ENCODE measurements at places on chromosomes 6 and 20. TPM values are rescaled to one million over a fixed set of nuclear protein-coding genes. Genes with fewer than 3 reads are reported as not detected.

- DNase-seq: no peak
These were observed 31.6 kb downstream of the SAMD5 start for GRCh38 chr6:147540075-147540474.

GRCh38 chr6:2360716-2361115 lies 115.3 kb upstream of the GMDS start:
- no peak for DNase-seq

DNA sequence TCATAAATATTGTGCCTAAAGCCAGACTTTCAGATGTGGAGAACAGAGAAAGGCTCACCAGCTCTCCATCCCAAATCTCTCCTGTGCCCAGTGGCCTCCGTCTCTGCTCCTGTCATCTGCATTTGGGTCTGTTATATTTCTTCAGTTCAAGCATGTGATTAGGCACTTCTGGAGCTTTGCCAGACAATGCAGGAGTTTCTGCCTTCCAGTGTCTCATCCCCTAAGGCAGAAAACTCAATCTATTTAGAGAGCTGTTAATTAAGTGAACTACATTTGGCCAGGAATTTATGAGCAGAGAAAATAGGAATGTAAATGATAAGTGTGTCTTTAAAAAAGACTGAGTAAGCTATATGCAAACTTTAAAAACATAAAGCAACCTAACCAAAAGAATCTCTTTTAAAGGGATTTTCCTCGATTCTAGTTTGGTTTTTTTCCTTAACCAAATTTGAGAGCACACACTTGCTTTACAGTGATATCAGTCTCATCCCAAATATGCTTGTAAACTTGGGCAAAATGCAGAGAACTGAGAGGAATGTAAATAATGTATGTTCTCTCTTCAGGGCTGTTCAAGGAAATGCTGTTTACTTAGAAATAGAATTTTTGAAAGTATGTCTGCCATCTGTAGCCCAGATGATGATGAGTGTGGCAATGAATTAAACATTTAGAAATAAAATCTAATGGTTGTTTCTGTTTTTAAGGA lies 113.9 kb downstream of the ELOVL4 start:
- DNase-seq: peak; percentile 20

DNA sequence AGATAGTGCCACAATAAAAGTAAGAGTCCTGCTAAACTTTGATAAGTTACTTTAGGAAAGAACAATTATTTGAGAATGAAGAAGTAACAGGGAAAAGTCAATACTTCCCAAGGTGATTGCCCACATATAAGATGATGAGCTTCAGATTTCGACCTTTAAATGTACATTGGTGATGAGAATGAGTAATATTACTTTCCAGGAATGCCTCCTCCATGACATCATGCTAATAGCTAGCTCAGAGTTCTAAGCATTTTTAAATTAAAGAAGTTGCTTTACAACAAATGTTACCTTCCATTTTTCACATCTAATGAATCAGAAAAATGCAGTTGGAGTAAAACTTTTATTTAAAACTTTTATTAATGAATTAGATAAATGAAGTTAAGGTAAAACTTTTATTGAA lies 22.5 kb upstream of the OPN5 start:
- DNase-seq: peak; percentile 14

- DNase-seq: no peak
These were observed 143.9 kb upstream of the FOXA2 start for GRCh38 chr20:22728146-22728745.

DNA sequence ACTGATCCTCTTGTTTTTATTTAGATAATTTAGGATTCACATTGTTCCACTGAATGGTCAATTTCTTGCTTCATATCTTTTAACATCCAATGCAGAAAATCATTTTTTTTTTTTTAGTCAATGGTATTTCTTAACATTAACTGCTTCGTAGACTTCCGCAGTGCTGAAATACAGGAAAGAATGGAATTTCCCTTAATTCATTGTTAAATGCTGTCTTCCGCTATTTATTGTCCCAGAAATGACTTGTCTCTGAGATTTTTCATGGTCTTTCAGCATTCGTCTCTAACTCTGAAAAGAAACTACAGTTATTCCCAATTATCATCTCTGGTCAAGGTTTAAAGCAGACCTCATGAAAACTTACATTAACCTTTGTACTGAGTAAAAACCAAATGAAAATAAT lies 1029.1 kb upstream of the MANEA start:
- DNase-seq: no peak

DNA sequence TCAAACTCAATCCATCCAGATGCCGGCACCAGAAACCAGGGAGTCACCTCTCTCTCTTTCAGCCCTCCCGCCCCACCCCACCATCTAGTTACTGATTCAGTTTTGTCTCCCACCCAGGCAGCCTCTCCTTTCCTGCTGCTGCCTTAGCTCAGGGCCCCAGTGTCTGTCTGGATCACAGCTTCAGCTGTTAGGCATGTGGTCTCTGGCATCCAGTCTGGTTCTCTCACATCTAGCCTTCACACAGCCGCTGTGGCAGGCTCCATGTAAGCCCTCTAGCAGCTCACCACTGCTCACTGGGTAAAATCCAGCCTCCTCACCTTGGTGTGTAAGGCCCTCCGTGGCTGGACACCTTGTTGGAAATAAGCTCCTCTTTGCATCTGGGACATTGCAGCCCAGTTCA lies 21.3 kb downstream of the AARS2 start:
- no peak for DNase-seq

DNA sequence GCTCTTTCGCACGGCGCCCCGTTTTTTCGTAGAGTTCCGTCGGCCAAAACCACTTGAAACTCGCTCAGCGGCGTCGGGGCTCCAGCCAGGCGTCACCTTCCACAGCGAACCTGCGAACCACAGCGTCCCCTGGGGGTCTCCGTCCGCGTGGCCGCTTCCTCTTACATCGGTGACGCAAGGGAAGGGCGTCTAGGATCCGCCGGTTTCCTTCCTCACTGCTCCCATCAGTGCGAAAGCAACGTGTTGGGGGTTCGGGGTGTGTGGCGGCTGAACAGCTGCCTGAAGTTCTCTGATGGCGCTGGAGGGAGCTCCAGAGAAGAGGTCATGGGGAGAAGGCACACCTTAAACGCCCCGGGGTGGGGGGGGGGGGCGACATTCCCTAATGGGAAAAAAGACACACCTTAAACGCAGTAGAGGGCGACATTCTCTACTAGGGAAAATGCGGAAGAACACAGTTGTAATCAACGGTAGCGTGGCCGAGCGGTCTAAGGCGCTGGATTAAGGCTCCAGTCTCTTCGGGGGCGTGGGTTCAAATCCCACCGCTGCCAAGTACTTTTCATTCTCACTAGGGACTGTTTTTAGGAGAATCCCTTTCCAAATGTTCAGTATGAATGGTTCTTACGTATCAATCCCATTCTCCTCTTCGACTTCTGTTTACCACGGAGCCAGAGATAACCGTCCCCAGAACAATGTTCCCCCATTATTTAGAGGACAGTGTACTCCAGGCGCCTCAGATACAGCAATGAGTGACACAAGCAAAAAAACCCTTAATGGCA lies 16.4 kb downstream of the ZNF311 start:
- DNase-seq: no peak

DNA sequence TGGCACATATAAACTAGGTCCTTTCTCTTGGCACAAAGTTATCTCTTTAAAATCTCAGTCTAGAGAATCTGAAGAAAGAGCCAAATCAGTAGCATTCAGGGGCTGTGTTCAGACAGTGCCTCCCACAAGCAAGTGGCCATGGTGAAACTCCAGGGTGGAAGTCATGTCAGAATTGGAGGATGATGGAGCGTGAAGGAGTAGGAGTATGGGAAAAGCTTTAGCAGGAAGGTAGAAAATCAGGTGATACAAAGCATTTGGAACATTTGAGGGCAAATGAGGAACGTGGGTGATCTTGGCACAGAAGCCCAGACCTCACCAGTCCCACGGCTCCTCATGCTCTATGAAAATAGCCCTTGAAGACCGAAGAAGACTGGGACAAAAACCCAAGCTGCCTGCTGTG lies 2.8 kb upstream of the HLA-DQB1 start:
- DNase-seq: no peak

DNA sequence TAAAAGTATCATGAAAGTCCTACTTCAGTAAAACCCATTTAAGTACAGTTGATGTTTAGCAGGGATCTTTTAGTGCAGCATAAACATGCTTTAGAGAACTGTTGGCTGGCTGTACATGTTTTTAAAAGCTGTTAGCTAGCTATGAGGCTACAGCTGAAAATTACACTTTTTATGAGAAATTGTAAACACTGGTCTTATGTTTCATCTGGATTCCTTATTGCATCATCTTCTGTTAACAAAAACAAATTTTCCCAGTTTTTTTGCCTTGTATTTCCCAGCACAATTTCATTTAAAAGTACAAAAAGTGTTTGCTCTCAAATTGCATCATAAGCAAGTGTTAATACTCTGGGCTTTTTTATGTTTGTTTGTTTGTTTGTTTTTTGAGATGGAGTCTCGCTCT lies 18.3 kb upstream of the HLA-E start:
- DNase-seq: no peak

GRCh38 chr6:52063584-52064344 lies 23.6 kb downstream of the PKHD1 start:
- DNase-seq: peak; percentile 57

GRCh38 chr6:157059781-157060180 lies 263.5 kb downstream of the TMEM242 start:
- DNase-seq: peak; percentile 26

DNA sequence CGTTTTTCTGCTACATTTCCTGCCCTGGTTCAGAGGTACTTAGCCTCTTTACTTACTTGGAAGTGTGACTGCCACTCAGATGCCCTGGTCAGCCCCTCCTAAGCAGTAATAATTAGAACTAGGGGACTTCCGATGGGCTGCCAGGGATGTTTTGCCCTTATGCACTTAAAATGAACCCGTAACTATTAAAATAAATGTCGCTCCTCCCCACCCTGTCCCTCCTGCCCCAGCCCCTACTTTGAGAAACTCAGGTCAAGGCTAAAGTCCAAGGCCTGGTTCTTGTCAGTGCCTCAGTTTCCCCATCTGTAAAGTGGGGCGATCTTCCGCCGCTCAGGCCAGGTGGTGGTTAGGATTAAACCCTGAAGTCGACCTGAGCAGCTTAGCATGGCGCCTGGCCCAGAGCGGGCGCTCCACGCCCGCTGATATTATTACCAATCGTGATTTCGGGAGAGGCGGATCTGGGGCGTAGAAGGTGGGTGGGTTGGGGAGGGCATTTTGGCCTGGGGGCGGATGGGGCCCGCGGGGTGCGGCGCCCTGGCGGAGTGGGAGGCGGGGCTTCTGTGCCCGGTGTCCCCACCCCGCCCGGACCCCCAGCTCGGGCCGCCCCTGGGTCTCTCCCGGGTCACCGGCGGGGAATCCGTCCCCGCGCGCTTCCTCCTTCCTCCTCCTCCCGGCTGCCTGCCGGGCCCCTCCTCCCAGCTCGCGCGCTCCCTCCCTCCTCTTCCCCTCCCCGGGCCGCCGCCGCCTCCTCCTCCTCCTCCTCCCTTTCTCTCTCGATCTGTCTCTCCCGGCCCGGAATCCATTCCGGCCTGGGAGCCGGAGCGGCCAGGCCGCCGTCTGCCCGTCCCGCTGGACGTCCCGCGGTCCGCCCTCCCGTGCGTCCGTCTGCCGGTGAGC lies at the start of gene SRC:
SRC (plus strand) TSS at position 802 of the 897 bp plus-strand sequence. CDS start 38,014 bp downstream, outside the sequence.
- peak; percentile 83 for DNase-seq

GRCh38 chr6:135586844-135587243 lies 89.3 kb upstream of the AHI1 start:
- no peak for DNase-seq

DNA sequence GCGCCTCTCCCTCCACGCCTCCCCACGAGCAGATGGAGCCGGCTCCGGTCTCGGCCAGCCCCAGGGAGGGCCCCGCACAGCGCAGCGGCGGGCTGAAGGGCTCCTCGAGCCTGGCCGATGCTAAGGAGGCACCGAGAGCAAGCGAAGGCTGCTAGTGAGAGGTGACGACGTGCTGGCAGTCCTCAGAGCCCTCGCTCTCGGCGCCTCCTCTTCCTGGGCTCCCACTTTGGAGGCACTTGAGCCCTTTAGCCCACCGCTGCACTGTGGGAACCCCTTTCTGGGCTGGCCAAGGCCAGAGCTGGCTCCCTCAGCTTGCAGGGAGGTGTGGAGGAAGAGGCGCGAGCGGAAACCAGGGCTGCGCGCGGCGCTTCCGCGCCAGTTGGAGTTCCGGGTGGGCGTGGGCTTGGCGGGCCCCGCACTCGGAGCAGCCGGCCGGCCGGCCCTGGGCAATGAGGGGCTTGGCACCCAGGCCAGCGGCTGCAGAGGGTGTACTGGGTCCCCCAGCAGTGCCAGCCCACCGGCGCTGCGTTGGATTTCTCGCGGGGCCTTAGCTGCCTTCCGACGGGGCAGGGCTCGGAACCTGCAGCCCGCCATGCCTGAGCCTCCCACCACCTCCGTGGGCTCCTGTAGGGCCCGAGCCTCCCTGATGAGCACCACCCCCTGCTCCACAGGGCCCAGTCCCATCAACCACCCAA lies 2.5 kb upstream of the TMEM14C start:
- DNase-seq: peak; percentile 71

GRCh38 chr6:20349225-20349624 lies 52.5 kb upstream of the E2F3 start:
- no peak for DNase-seq

GRCh38 chr6:69631552-69632346 lies 165.1 kb downstream of the LMBRD1 start:
- no peak for DNase-seq

GRCh38 chr6:139373154-139373927 lies 1.1 kb downstream of the CITED2 start:
- DNase-seq: peak; percentile 79

DNA sequence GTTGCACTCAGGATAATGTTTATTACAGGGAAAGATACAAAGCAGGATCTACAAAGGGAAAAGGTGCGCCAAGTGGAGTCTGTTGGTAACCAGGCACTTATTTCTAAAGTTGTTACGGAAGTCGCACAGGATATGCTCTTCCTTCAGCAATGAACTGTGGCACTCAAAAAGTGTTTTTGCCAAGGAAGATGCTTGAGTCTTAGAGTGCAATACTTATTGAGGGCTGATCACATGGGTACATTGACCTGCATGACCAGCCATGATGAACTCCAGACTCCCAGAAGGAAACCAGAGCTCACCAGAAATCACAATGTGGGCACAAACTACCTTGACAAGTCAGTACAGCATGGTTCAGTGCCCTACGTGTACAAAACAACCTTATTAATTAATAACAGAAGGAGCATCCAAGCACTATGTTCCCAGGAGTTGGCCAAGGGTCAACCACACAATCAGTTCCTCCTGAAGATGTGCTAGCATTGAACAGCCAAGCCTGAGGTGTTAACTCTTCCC lies 270.7 kb upstream of the TFAP2D start:
- DNase-seq: no peak

GRCh38 chr6:107560657-107561056 lies 70.7 kb downstream of the SOBP start:
- peak; percentile 14 for DNase-seq

Gene WFDC10B
- total RNA-seq: not detected

Gene CLDN20
- total RNA-seq: not detected

Gene COL19A1
- total RNA-seq: not detected

Gene FOXS1
- total RNA-seq: not detected

Gene PDE10A
- 0.11 TPM for total RNA-seq

Gene ARHGAP40
- not detected for total RNA-seq

Gene SLC13A3
- total RNA-seq: 0.89 TPM

Gene ELOVL4
- 7.0 TPM for total RNA-seq
